NCI-H446 (cell line): ENCODE measurements at places on chromosomes 7 and 10.

DNA sequence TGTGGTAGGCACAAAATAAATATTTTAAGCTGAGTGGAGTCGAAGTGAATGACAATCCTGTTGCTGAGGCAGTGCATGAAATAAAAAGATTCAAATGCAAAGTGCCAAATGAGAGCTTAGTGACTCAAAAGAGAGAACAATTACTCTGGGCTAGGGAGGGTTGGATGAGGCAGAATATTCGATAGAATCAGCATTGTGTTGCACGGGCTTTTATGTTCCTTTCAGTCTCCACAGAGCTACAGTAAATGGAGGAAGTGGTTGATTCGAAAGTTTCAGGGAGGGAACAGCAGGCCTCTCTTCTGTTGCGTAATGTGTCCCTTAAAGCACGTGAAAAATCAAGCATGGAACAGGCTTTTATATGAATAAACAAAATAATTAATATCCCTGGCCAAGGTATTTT is 599.3 kb upstream of the CELF2 start:
- DNase-seq, result no peak

DNA sequence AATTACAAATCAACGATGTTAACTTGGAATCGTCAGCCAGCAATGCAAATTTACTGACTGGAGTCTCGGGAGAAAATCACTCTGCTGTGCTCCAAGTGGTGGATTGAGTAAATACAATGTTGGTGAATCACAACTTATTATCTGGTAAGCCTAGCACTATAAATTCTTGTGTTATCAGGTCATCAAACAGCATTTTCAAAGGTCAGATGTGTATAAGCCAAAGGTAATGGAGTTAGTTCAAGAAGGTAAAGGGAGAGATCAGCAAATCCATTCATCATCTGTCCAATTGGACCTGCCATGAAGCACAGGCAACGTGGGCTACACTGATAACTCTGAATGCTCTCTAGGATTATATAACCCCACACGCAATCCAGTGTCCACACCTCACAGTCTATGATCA is 13.9 kb downstream of the CUBN start:
- no peak for DNase-seq

- no peak for DNase-seq
Observed at GRCh38 chr10:87598700-87599099, 61.0 kb upstream of the PAPSS2 start.

DNA sequence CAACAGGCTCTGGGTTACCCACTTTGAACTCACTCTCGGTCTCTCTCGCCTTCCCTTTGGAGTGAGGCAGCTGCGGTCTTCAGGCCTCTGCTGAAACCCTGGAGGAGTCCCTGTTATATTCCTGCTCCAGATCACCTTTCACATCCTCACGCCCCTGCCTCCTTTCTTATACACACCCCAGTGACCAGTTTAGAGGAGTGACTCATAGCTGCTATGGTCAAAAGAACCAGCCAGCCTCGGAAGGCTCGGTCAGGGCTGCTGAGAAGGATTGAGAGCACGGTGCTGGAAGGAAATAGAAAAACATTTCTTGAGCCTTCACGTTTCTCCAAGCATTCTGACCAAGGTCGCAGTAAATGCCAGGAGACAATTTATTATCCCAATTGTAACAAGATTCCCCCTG is 28.3 kb upstream of the SVOPL start:
- DNase-seq, result no peak

DNA sequence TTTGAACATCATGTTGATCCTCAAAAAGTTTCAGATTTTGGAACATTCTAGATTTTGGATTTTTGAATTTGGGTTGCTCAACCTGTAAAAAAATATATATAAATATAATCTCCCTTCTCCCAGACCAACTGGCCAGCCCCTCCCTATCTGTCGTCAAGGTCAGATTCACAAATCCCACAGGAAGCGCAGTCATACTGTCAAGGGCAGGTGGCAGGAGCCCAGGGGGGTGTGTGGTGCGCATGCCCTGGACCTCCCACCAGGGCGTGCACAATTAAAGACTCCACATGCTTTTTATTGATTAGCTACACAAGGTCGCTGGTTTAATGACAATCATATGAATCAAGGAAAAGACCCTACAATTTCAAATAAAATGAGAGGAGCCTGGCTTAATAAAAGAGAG is 77.0 kb upstream of the EEPD1 start:
- DNase-seq, result no peak

DNA sequence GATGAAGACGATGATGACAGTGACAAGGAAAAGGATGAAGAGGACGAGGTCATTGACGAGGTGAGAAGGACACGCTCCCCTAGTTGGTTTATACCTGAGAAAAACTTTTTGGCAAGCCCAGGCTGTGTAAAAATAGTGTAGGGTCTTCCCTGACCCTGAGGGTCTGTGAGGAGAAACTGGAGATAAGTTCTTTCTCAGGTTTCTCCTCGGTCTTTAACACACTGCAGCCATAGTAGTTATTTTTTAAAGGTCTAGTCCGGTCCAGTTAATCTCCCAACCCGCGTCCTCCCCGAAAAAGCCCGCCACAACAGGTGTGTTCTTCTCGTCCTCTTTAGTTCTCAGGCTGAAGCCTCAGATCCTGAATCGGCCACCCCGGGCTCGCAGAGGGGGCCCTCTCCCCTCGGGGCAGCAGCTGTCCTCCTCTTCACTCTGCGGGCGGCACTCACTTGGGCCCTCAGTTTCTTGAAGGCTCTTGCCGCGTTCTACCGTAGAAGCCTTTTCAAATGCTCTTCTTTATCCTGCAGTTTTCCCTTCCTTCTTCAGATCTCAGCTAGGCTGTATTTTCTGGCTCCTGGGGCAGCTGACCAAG is 411 bp downstream of the BCCIP start:
- no peak for DNase-seq

- DNase-seq, result no peak
Observed at GRCh38 chr10:70174058-70174741, 3.9 kb upstream of the SAR1A start.

DNA sequence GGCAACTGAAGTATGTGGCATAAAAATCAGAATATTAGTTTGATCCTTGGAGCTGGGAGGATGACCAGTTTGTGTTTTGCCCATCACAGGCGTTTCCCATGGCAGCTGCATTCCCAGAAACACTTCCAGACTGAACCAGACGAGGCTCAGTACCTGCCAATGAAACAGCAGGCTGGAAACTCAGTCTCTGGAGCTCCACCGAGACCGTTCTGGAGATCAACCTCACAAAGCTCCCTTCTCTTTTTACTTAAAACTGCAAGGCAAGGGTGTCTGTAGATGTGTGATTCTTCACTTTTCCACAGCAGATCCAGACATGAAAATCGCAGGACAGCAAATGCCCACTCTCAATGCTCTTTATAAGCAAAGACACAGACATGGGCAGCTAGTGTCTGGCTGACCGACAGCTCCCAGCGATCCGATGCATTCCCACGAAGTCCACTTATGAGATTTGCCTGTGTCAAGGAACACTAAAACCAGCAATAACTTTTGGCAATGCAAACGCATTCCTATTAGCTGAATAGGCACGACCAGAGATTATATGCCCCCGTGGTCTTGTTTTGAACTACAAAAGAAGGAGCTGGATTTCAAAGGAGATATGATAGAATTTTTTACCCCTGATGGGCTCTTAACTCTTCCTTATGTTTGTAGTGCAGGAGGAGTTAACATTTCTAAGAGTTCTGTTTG is 72.6 kb downstream of the ADAM12 start:
- DNase-seq, result no peak

- DNase-seq, result no peak
Observed at GRCh38 chr10:73244866-73245477, 2.1 kb downstream of the DNAJC9 start.

GRCh38 chr7:112654322-112655216 is 135.6 kb downstream of the TMEM168 start:
- DNase-seq, result no peak
